ENCODE measurements at places on chromosomes 3 and 15.

DNA sequence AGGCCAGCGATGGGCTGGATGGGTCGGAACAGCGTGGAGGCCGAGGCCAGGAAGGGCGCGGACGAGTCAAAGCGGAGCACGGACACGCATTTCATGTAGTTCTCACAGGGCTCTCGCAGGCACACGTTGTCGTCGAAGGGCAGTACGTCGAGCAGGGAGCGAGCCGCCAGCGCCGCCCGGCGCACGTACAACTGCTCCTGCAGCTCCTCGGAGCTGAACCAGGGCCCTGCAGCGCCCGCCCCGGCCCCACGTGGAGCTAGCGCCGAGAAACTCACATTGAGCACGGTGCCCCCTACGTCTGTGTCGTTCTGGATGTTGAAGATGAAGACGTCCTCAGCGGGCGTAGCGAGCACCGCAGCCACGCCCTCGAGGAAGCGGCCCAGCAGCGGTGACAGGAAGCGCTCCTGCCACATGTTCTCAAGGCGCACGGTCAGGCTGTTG lies 5.8 kb downstream of the CELSR3 start:
- DNase-seq: no peak

DNA sequence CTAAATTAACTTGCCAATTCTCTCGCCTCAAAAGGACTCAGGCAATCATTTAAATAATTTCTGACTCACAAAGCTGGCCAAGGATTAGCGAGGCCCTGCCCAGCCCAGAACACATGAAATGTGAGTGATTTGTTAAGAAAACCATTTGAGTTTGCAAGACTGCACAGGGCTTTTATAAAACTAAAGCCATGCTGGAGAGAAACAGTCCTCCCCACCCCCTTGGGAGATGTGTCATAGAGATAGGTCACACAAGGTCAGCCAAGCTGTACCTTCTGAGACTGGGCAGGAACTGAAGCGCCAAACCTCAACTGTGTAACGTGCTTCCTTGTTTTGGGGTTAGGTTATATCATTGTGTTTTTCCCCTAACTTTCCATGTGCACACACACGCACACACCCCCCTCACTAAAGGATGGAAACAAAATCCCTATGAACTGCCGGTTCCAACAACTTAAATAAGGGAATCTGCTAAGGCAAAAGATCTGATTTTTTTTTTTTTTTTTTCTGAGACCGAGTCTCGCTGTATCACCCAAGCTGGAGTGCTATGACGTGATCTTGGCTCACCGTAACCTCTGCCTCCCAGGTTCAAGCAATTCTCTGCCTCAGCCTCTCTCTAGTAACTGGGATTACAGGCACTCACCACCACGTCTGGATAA lies 8.1 kb downstream of the SPATA12 start:
- no peak for DNase-seq

GRCh38 chr3:52299879-52300611 lies 12.4 kb downstream of the GLYCTK start:
- no peak for DNase-seq

DNA sequence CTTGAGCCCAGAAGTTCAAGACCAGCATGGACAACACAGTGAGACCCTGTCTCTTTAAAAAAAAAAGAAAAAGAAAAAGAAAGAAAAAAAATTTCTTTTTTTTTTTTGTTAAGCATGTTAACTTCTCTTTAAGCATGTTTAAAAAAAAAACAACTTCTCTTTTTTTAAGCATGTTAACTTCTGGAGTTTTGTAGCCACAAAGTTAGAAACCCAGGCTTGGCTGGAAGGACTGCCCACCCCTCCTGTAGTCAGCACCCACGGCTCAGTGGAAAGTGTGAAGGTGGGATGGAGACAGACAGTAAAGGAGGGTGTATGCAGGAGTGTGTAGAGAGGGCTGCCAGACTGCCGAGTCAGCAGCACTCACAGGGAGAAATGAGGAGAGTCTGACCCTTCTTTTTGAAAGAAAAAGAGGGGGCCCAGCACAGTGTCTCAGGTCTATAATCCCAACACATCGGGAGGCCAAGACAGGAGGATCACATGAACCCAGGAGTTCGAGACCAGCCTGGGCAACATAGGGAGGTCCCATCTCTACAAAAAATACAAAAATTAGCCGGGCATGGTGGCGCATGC lies 33.2 kb downstream of the GOLGA8S start:
- no peak for DNase-seq

DNA sequence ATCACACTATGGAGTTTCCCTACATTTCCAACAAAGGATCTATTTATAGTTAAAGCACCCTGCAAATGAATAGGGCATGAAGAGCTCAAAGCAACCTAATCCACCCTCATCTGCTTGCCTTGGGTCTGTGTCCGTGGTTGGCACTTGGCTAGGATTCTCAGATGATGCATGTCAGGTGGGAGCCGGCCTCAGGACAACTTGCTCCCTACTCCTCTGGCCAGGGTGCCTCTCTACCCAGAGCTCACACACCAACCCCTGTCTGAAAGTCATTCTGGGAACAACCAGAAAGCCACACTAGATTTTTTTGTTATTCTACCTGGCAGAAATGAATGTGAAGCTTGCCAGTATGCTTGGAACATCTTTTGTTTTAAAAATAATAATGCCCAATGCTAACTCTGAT lies 13.2 kb downstream of the ARHGEF3 start:
- no peak for DNase-seq

DNA sequence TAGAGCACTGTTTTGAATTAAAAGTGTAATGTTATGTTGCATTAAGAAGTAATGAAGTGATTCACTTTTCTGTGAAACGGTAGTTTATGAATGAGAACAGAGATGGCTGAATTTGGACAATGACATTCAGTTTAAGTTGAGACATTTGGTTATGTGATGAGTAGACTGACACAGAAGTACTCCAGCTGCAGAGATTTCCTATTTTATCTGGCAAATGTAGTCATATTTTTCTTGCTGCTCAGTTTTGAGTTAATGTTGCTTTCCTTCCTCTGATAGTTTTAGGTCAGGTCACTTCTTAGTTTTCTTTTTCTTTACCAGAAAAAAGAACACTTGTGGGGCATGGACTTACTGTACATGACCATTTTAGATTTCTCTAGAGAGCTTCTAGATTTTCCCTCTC lies 51.2 kb downstream of the ASB7 start:
- DNase-seq: no peak

- no peak for DNase-seq
These were observed 139.1 kb downstream of the CHST2 start for GRCh38 chr3:143258692-143259091.

- no peak for DNase-seq
These were observed 306.0 kb upstream of the ADAMTS9 start for GRCh38 chr3:64993781-64994180.

- DNase-seq: no peak
These were observed 41.8 kb upstream of the LRTM1 start for GRCh38 chr3:54969652-54970051.

DNA sequence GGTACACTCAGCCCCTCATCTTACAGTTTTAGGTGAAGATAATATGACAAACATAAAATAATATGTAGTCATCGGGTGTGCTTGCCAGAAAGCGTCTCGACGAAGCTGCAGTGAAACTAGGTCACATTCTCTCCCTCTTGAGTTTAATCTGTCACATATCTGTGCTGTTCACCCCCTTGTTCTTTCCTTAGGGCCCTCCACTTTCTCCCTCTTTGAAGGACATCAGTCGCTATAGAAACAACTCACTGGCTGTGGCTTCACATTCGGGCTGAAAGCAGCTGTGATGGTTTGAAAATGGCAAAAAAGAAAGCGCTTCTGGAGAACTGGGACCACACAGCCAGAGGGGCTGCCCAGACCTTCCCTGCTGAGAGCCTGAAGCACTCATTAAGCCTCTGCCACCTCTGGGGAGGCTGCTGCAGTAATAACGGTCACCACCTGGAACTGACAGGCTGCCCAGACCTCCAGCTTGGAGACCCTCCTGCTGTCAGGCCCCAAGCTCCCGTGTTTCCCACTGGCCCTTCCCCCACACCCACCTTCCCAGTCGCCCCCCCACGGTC lies 50.3 kb downstream of the ABTB1 start:
- no peak for DNase-seq

- DNase-seq: no peak
These were observed 4.7 kb upstream of the GCSAM start for GRCh38 chr3:112137781-112138180.

GRCh38 chr15:94052711-94053110 lies 178.7 kb upstream of the MCTP2 start:
- DNase-seq: no peak

GRCh38 chr3:125057186-125057850 lies 1.5 kb upstream of the HEG1 start:
- DNase-seq: no peak

- DNase-seq: no peak
These were observed 34.5 kb downstream of the UMPS start for GRCh38 chr3:124764746-124765145.

- DNase-seq: no peak
These were observed 218.0 kb downstream of the ZBTB20 start for GRCh38 chr3:114928989-114929640.

DNA sequence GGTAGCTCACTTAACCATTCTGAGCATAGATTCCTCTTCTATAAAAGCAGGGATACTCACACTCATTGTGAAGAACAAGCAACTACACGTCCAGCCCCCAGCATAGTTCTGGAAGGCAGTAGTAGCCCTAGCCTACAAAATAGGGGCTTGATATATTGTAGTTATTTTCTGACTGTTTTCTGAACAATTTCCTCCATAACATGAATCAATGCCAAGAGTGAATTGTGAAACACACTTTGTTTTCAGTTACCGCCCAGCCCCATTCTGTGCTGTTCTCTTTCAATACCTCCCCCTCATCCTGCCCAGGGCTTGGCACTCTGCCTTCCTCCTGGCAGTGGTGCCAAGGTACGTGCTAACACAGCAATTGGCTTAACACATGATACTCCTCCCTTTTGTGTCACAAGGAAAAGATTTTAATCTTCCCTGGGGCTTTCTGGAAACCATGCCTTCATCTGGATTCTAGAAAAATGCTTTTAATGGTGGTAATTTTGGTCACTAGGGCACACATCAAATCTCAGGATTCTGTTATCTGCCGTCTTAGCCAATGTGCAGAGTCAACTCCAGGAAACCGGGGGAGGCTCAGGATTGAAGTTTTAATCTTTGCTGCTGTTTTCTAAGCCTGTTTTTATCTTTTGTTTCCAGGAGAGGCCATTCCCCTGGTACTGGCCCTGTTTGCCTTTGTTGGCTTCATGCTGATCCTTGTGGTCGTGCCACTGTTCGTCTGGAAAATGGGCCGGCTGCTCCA lies 37.2 kb downstream of the IL20RB start:
- DNase-seq: peak; percentile 70

DNA sequence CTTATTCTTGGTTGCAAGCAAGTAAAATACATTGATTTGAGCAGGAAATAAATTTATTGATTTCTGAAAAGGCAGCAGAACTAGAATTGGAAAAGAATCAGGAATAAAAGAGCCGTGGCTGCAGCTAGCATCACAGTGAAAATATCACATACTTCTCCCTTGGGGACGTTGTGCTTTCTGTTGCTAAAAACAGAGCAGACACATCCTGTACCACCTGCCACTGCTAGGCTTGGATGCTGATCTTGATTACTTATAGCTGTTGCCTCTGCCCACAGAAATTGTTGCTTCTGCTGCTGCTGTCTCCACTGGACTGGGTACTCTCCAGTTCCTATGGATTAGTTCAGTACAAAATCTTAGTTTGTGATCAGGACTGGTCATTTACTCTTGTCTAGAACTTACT lies 283.8 kb downstream of the C3orf38 start:
- DNase-seq: peak; percentile 8

DNA sequence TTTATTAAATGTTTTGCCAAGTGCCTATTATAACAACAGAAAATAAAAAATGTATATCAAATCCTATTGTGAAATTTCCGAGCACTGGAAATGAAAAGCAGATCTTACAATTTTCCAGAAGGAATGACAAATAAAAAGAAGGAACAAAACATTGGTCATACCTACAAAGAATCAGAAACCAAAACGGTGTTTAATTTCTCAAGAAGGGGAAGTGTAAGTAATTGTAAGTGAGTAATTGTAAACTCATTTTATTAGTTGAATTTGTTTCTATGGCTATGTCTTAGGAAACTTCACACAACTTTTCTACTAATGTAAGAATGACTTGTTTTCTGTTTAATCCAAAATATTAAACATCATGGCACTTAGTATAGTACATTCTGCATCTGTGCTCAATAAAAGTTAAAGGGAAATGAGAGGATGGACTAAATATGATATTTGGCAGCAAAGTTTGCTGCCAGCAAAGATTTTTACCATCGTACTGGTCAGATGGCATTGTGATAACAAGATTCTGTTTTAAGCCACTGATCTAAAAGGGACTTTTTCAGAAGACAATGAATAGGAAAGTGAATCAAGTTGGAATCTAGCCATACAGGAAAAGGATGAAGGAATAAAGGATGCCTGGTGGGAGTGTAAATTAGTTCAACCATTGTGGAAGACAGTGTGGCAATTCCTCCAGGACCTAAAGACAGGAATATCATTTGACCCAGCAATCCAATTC lies 232.4 kb downstream of the NFKBIZ start:
- DNase-seq: no peak

- no peak for DNase-seq
These were observed 406.9 kb downstream of the CNTN6 start for GRCh38 chr3:1499694-1500093.

Data from occipital lobe (tissue), 3 donors.